Right lobe of liver (tissue), 6 donors: ENCODE measurements at places on chromosomes 4 and X. TPM values are rescaled to one million over a fixed set of nuclear protein-coding genes. Genes with fewer than 3 reads are reported as not detected.

Gene GPR143
- 0.43 TPM for total RNA-seq

GRCh38 chr4:189299706-189300105 is 641.0 kb upstream of the FRG1 start:
- no peak for DNase-seq
- H3K36me3 ChIP-seq = no peaks in the 10 kb centered on the region
- H3K27me3 ChIP-seq = no peaks in the 10 kb centered on the region

- no peak overlapping the region for H3K27ac ChIP-seq
- H3K4me1 ChIP-seq = no peaks in the 10 kb centered on the region
- no peak overlapping the region for H3K4me3 ChIP-seq
- H3K27me3 ChIP-seq = no peaks in the 10 kb centered on the region
- DNase-seq = no peak
Observed at GRCh38 chrX:101028562-101028961, 23.3 kb downstream of the TRMT2B start.

GRCh38 chr4:48049483-48049882 is 32.9 kb downstream of the NIPAL1 start:
- H3K36me3 ChIP-seq = no peaks in the 10 kb centered on the region
- H3K4me1 ChIP-seq = peaks cover 14% of the 10 kb centered on the region
- no peak overlapping the region for H3K27ac ChIP-seq
- H3K27me3 ChIP-seq = no peaks in the 10 kb centered on the region
- DNase-seq = no peak
- H3K4me3 ChIP-seq = no peak overlapping the region

DNA sequence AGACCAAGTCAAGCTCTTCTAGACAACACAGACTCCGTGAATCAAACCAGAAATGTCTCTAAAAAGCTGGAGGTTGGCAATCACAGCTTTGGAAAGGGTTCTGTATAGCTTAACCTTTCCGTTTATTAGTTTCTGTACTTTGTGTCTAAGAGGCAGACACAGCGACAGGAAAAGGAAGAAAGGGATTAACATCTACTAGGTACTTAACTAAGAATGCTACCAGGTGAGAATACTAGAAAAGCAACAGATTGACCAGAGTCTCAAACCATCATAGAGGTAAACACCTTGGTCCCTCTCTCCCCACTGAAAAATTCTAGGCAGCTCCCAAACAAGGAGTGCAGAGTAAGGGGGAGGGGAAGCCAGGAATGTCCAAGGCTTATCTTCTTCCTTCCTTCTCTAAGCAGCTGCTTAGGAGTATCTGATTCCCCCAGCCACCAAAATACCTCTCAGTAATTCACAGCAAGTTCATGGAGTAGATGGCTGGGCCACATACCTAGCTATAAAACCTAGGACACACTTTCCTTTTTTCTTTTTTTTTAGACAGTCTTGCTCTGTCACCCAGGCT is 80.8 kb downstream of the APBB2 start:
- H3K27ac ChIP-seq = peak overlapping the region; percentile 81
- no peaks in the 10 kb centered on the region for H3K4me1 ChIP-seq
- no peak overlapping the region for H3K4me3 ChIP-seq
- no peaks in the 10 kb centered on the region for H3K27me3 ChIP-seq
- no peaks in the 10 kb centered on the region for H3K36me3 ChIP-seq
- DNase-seq = no peak

GRCh38 chrX:68719181-68719903 is 71.9 kb downstream of the STARD8 start:
- H3K36me3 ChIP-seq = peaks cover 45% of the 10 kb centered on the region
- no peaks in the 10 kb centered on the region for H3K27me3 ChIP-seq
- no peak for DNase-seq
- no peak overlapping the region for H3K4me3 ChIP-seq
- H3K4me1 ChIP-seq = no peaks in the 10 kb centered on the region

DNA sequence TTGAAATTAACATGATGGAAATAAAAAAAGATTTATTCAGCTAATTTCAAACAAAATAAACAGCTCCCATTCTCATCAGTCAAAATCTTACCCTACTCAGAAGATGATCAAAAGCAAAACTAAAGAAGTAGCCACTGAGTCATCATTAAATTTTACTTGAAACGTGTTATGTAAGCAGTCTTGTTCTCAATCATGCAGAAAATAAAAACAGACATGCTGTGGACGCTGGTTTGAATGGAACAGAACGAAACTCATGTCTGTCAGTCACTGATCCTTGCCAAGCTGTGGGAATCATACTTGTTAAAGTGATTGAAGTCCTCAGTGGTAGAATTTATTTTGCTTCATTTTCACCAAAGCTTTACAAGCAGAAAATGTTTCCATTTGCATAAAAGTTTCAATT is 77.2 kb upstream of the TLR3 start:
- H3K27ac ChIP-seq = no peak overlapping the region
- H3K4me3 ChIP-seq = no peak overlapping the region
- no peaks in the 10 kb centered on the region for H3K36me3 ChIP-seq
- DNase-seq = no peak
- H3K27me3 ChIP-seq = no peaks in the 10 kb centered on the region
- no peaks in the 10 kb centered on the region for H3K4me1 ChIP-seq

- no peaks in the 10 kb centered on the region for H3K36me3 ChIP-seq
- peak; percentile 50 for DNase-seq
- H3K4me1 ChIP-seq = no peaks in the 10 kb centered on the region
- no peaks in the 10 kb centered on the region for H3K27me3 ChIP-seq
- H3K27ac ChIP-seq = no peak overlapping the region
Observed at GRCh38 chrX:48025561-48025960, 18.8 kb downstream of the SPACA5 start.

Gene PDE6B
- total RNA-seq = 0.76 TPM

GRCh38 chrX:115363897-115364296 is 74.4 kb downstream of the LUZP4 start:
- H3K27ac ChIP-seq = no peak overlapping the region
- DNase-seq = no peak
- H3K4me1 ChIP-seq = no peaks in the 10 kb centered on the region

- H3K27ac ChIP-seq = no peak overlapping the region
- no peaks in the 10 kb centered on the region for H3K27me3 ChIP-seq
- H3K4me1 ChIP-seq = no peaks in the 10 kb centered on the region
- H3K4me3 ChIP-seq = no peak overlapping the region
Observed at GRCh38 chr4:113116414-113117357, 67.2 kb downstream of the ANK2 start.
